NCI-H1930 (cell line): ENCODE measurements at places on chromosomes 12 and 14.

DNA sequence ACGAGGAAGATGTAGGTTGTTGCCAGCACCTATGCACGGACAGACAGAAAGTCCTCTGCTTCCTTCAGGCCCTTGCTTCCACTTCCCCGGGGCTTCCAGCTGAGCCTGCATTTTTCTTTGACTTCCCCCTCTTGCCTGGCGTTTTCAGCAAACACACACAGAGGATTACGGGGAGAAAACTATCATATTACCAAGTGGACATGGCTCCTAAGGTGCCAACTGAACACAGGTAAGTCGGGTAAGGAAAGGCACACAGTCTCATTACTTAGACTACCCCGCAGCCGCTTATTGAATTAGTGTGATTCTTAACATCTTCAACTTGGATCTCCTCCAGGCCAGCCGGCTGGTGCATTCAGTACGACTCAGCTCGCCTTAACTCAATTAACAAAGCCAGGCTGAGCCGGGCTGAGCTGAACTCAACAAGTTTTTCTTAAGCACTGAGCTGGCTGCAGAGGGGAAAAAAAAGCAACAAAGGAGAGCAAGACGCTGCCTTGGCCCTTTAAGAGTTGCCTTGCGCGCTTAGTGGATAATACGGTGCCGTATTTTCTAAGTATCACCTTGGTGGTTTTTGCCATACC, 19.2 kb upstream of the MAP1LC3B2 start:
- no peak for DNase-seq

- no peak for DNase-seq
These were observed 54.5 kb upstream of the FRS2 start for GRCh38 chr12:69415471-69416275.

DNA sequence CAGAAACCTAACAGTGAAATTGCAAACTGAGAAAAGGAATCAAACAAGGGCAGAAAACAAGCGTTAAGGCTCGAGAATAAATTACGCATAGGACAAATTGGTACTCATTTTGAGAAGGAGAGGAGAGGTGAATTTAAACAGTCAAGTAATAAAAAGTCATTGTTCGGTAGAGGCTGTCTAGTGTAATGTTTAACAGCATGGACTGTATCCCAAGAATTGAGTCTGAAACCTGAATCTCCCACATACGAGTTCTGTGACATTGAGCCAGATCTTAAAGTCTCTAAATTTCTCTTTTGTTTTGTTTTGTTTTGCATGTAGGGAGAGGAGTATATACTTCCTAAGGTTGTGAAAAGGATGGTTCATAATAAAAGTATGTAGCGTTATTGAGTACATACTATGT, 216.5 kb upstream of the BTG1 start:
- DNase-seq, result no peak

GRCh38 chr12:122793685-122794106, 19.3 kb downstream of the CCDC62 start:
- peak; percentile 35 for DNase-seq

- DNase-seq, result no peak
These were observed 18.5 kb upstream of the CD69 start for GRCh38 chr12:9779209-9779608.

DNA sequence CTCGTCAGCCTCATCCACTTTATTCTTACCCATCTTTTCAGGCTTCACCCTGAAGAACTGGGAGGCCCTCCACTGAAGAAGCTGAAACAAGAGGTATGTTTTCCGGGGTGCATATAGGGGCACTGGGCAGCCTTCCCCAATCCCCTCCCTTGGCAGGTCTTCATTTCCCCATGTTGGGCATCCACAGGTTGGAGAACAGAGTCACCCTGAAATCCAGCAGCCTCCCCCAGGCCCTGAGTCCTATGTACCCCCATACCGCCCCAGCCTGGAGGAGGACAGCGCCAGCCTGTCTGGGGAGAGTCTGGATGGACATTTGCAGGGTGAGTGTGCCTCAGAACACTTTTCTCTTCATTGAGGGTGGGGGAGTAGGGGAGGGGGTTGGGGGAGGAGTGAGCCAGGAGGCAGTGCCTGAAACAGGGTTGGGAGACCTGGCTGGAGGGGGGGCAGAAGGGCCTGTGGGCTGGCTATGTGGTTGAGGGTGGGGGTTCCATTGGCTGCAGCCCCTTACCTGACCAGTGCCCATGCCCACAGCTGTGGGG, 4.0 kb downstream of the NAB2 start:
- no peak for DNase-seq

DNA sequence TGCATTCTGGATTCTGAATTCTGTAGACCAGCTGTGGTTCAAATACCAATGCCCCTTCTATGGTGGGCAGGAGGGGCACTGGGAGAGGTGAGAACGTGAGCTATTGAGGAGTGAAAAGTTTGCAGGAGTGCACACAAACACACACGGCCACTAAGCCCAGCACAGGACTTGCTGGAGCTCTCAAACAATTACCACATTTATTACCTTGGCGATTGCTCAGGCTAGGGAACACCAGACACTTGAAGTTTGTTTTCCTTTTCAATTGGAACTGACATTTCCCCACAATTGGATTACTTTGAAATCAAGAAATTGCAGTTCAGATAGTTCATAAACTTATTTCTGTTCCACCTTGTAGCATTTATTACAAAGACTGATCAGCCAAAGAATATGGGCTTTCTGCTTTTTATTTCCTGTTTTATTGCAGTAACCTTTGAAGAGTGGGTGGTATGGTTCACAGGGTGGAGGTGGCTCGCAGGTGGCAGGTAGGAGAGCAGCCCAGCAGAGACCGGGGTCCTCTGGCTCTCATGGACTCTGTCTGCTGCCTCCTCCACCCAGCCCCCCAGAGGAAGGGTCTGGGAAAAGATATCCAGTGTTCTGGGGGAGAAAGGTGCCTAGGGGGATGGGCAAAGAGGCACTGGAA, 429.8 kb upstream of the CCDC196 start:
- DNase-seq, result no peak

DNA sequence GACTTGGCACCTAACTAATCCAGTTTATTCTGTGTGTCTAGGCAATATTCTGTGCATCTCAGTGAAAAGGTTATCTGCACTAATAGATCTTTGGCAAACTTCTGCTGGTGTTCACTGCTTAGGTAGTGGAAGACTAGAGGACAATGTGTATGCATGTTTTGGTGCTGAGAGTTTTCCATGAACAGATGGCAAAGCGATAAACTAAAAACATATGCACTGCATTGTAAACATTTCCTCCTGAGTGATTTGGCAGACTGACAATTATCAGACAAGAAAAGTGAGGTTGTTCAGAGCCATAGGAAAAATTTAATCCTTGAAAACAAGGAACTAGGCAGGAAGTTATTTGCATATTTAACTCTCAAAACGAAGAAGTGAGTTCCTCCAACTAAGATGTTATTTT, 400.4 kb downstream of the ATP23 start:
- no peak for DNase-seq

GRCh38 chr14:29548948-29549370, 378.7 kb downstream of the PRKD1 start:
- DNase-seq, result peak; percentile 50

GRCh38 chr12:101935890-101936746, 58.7 kb downstream of the DRAM1 start:
- DNase-seq, result no peak

DNA sequence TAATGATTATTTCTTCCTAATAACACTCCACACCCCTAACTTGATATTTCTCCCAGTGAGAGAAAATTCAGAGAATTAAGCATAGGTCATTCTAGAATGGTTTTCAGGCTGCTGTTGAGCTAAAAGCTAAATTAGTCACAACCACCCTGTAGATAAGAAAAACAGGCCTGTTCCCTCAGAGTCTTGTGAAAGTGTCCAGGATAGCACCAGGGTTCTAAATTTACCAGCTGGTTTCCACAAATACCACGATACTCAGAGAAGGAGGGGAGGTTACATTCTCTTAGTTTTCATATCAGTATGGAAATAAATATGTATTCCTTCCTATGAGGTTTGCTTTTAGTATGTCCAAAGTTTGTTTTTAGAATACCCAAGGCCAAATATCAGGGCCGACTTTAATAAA, 66.0 kb upstream of the YARS2 start:
- DNase-seq, result no peak

DNA sequence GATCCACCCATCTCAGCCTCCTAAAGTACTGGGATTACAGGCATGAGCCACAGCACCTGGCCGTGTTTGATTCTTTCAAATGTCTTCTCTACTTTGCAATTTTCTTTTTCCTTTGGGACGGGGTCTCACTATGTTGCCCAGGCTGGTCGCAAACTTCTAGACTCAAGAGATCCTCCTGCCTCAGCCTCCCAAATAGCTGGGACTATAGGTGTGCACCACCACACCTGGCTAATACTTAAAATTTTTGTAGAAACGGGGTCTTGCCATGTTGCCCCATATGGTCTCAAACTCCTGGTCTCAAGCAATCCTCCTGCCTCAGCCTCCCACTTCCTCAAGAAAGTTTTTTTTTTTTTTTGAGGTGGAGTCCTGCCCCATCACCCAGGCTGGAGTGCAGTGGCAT, 1.7 kb downstream of the GATC start:
- DNase-seq, result no peak

GRCh38 chr14:101849640-101850039, 88.1 kb downstream of the PPP2R5C start:
- no peak for DNase-seq
